Fibroblast of skin of abdomen (primary cell): ENCODE measurements at places on chromosomes 1 and 21.
A peak's percentile ranks its signal among the peaks of the same experiment; 100 is the strongest.

DNA sequence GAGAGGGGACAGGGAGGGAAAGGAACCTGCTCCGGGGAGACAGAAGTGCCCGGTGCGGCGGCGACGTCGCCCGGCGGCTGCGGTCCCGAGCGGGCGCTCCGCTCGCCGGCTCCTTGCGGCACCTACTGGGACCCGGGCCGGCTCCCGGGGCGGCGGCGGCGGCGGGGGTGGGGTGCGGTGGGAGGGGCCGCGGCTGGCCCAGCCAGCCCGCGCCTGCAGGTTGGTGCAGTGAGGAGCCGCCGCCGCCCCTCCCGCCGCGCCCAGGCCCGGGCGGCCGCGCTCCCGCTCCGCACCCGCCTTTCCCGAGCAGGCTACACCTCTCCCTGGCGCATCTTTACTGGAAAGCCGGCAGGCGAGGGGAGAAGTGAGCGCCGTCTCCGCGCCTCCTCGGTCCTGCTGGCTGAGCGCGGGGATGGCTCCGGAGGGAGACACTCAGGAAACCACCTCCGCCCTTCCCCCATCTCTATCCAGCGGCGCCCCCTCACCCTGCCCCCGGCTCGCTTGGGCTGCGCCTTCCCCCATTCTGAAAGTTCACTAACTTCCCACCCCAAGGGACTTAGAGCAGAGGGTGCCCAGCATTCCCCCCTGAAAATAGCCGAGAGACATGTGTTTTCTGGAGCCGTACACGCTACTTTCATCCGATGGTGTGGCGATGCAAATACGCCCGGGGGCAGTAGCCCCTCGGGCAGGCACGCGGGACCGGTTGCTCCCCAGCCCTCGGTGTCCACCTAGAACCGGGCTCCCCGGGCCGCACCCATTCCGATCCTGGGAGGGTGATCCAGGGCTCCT is at the start of gene PLD5:
TSS of gene PLD5 (minus strand) at position 127 of the 789 bp plus-strand sequence.
- peak; percentile 3 for DNase-seq

GRCh38 chr21:41717573-41718330 is 49.1 kb downstream of the RIPK4 start:
- DNase-seq: no peak

DNA sequence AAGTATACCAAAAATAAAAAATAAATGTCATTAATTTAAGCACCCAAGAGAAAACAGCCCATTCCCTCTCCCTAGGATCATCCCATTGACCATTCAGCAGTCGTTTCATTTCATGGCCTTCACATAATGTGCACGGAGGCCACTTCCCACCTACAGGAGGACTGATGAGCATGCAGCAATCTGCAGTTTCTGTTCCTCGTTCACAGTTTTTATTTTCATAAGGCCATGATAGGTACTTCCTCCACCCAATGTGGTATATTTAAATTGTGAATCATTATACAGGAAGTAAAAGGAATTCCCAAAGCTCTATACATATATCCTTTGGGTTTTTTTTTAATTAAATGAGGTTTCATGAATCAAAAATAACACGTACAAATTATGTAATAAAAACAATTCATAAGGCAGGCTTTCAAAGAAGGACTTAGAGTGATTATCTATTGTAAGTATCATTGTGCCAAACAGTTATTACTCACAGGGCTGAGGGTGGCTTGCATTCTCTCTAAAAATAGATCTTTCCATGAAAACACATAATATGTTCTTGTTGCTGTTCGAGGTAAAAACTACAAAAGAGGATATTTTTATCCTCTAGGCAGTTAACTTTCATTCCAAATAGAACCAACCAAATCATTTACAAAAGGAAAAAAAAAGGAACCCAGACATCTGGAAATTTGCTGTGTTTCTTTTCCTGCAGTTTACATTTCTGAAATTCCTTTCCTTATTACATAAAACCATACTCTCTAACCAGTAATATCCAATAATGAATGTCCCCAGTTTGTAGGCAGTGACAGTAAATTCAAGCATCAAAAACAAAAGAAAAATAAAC is 27.5 kb upstream of the SLC44A3 start:
- peak; percentile 86 for DNase-seq

- DNase-seq: no peak
Measured at GRCh38 chr1:224087286-224087794, 26.6 kb upstream of the FBXO28 start.

GRCh38 chr1:103584537-103584936 is 13.1 kb downstream of the AMY2B start:
- DNase-seq: no peak

DNA sequence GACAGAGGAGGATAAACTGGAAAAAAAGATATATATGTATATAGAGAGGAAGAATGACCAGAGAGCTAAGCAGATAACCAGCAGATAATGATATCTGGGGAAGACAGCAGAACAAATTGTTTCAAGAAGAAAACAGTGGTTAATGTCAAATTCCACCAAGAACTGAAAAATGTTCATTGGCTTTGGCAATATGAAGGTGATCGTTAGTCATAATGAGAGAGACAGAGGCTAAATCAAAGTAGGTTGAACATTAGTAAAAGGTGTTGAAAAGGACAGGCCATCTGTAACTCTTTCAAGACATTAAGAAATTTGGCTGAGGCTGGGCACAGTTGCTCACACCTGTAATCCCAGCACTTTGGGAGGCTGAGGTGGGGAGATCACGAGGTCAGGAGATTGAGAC is 25.3 kb upstream of the CR2 start:
- no peak for DNase-seq
